ENCODE measurements at places on chromosomes 13 and 19. TPM values are rescaled to one million over a fixed set of nuclear protein-coding genes. Genes with fewer than 3 reads are reported as not detected.

Gene TRPM4
- total RNA-seq, result 11.9 TPM

Gene ZNF433
- 3.2 TPM for total RNA-seq

Gene STOML3
- total RNA-seq, result not detected

Gene FEM1A
- 12.4 TPM for total RNA-seq

Gene FFAR3
- total RNA-seq, result 0.95 TPM

Gene PCSK4
- total RNA-seq, result 2.4 TPM

Gene ELOF1
- 39.8 TPM for total RNA-seq

Gene KCNRG
- total RNA-seq, result 1.0 TPM

All from omental fat pad (tissue), 4 donors.